ENCODE measurements at places on chromosomes 4 and X.

GRCh38 chrX:19479458-19479857 is 35.9 kb downstream of the MAP3K15 start:
- DNase-seq, result no peak

- no peak for DNase-seq
These were observed 297.2 kb downstream of the HS3ST1 start for GRCh38 chr4:11131491-11131890.

GRCh38 chr4:2695346-2696060 is 60.6 kb downstream of the TNIP2 start:
- no peak for DNase-seq

- no peak for DNase-seq
These were observed 768.4 kb downstream of the PCDH18 start for GRCh38 chr4:136763919-136764318.

GRCh38 chrX:6708676-6709380 is 173.9 kb upstream of the VCX3A start:
- no peak for DNase-seq

DNA sequence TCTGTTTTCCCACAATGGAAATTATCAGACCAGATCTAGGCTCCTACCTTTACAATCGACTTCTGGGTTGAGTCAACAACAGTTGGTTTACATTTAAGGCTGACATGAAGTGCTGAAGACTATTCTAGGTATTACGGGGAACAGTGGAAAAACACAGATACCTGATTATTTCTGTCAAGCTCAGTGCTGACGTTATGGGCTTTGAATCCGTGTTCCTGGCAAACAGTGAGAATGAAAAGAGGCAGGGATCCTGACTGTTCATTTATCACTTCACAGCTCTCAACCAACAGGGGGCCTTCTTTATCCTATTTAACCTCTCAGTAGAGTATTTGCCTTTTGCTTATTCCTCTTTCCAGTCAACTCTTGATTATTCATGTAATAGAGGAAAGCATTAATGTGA is 43.1 kb downstream of the TMEM164 start:
- DNase-seq, result no peak

DNA sequence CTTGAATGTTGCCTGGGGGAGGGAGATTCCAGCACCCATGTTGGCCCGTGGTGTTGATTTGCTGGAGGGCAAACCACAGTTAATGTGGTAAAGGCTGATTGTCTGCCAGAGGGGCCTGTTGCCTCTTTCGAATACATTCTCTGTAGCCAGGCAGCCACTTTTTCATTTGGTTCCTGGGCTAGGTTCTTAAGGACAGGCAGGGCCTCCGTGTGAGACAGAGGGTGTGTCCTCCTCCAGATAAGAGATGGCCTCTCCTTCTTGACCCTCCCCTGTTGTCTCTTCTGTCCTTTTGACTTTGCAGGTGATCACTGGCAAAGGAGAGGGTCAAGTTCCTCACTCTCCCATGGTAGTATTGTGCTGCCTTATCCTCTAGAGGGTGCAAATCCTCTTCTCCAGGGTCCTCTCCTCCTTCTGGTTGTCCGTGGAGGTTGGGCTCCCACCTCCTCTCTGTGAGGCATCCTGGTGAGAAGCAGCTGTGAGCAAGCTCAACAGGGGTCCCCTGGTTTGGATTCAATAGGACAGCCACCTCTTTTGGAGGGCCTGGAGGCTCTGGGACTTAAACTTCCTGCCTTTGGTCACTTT is 44.9 kb downstream of the ZNF182 start:
- peak; percentile 33 for DNase-seq

DNA sequence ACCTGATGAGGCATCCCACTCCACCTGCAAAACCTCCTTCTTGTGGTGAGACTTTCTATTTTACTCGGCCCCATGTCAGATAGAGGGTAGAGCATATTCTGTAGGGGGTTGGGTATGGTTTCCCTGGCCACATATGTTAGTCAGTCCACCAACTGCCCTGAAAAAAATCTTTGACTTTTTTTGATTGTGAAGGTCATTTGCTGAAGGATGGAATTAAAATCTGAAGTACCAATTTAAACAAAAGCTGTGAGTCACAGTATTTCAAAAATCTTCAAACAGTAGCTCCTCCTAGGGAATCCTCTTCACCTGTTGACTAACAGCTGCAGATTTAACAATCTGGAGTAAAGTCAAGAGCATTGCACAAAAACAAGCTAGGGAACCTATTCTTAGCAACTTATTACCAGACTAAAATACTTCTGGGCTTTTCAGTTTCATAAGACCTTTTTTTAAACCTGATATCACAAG is 8.0 kb upstream of the CCDC110 start:
- DNase-seq, result peak; percentile 9

- DNase-seq, result no peak
These were observed 8.2 kb downstream of the GRPEL1 start for GRCh38 chr4:7059662-7060061.

GRCh38 chr4:68570122-68570507 is 6.0 kb downstream of the UGT2B17 start:
- no peak for DNase-seq

DNA sequence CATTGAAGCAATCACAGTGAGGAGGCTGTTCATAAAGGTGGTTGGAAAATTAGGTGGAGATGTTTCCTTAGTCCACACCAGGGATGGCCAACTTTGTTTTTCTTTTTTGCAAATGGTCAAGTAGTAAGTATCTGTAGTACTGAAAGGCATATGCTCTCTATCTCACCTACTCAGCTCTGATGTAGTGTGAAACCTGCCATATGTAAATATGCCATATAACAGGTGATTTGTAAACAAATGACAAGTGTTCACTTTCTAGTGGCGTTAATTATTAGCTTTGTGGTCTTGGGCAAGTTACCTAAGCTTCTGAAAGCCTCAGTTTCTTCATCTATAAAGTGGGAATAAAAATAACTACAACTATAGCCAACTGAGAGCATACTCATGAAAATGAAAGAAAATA is 421.4 kb upstream of the LCORL start:
- no peak for DNase-seq

GRCh38 chrX:116272861-116273260 is 102.3 kb downstream of the AGTR2 start:
- no peak for DNase-seq

DNA sequence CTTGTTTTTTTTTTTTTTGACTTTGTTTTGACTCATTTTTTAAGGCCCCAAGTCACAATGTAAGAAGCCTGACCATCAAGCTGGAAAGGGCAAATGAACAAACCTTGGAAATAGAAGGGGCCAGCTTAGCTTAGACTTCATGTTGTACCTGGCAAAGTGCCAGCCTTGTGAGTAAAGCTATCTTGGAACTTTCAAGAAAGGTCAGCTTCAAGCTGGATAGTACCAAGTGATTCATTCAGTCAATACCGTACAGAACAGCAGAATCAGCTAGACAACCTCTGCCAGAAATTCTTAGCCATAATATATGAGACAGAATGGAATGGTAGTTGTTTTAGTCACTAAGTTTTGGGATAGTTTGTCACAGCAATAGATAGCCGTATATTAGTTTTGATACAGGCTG is 1492.2 kb upstream of the TENM3 start:
- no peak for DNase-seq

DNA sequence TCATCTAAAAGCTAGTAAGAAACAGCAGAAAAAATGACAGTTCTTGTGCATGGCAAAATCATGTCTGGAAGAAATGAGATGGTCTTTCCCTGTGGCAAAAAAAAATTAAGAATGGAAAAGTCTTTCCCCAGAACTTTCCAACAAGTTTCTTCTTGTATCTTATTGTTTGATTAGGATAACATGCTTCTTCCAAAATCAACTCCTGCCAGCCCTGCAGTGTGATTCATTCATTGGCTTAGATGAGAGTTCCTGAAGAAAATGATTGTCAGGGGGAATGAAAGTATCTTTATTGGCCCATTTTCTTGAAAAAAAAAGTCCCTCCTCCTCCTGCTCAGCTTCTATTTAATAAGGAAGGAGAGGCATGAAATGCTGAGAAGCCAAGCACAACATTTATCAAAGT is 407.7 kb downstream of the ARAP2 start:
- no peak for DNase-seq

DNA sequence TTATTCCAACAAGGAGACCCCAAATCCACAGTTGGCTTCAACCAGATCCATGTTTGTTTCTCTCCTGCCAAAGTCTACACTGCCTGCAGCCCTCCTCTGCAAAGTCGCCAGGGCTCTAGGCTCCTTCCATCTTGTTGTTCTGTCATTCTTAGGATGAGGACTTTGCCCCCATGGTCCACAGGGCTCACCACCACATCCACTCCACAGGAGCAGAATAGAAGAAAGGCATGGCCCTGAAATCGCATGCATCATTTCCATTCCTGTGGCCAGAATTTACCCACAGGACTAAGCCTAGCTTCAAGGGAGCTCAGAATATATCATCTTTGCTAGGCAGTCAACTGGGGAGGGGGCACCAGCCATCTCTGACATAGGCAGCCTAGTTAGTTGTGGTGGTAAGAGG is 254.7 kb downstream of the FBXW7 start:
- DNase-seq, result no peak

GRCh38 chr4:38223306-38223705 is 263.1 kb downstream of the PTTG2 start:
- DNase-seq, result no peak

DNA sequence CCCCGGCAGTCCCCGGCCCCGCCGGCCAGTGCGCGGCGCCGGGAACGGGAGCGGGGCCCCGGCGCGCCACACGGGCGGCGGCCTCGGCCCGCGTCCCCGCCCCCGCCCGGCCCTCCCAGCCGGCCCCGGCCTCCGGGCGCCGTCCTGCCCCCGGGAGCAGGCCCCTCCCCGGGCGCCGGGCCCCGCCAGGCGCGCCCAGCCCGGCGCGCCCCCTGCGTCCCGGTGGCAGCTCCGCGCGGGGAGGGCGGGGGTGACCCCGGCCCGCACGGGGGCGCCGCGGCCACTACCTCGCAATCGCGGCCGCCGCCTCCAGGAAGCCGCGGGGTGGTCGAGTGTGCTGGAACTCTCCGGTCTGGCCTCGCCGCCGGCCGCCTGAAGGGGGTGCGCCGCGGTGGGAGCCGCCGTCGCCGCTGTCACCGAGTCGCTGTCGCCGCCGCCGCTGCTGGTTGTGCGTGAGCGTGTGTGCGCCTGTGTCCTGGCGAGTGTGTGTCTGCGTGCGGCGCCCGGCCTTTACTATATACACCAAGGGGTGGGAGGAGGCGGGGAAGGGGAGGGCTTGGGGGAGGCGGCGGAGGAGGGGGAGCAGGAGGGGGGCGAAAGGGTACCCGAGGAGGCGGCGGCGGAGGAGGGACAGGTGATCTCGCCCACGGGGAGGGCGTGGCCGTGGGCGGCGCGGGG is at the start of gene RAI2:
TSS of gene RAI2 (minus strand) at position 488 of the 678 bp plus-strand sequence. CDS start 59,288 bp downstream, outside the sequence.
- no peak for DNase-seq

DNA sequence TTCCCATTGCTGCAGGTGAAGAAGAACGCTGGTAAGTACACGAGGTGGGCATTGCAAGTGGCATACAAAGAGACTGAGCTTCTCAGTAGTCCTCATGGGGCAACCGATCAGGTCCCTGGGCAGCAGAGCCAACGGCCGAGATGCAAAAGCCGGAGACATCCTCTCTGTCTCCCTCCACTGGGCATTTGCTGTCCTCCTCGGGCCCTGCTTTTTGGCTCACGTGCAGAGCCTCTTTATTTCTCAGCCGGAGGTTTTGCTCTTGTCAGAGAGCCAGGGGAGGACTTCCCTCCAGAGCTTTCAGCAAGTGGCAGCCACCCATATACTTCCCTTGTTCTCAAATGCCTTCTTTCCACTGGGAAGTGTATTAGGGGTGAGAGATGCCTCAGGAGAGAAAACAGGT is 18.0 kb downstream of the STARD8 start:
- DNase-seq, result no peak

DNA sequence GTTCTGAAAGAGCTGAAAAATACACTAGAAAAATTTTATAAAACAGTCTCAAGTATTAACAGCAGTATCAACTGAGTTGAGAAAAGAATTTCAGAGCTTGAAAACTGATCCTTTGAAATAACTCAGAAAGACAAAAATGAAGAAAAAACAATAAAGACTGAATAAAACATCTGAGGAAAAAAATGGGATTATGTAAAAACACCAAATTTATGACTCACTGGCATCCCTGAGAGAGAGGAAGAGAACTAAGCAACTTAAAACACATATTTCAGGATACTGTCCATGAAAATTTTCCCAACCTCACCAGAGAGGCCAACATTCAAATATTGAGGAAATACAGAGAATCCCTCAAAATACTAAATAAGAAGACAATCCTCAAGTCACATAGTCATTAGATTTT is 22.9 kb downstream of the PABPC4L start:
- no peak for DNase-seq

Data from trophoblast cell (in vitro differentiated cells and primary cell).